Activated CD8-positive, alpha-beta T cell treated with anti-CD3 and anti-CD28 coated beads for 36 hours (primary cell): ENCODE measurements at places on chromosomes 4 and X. TPM values are rescaled to one million over a fixed set of nuclear protein-coding genes. Genes with fewer than 3 reads are reported as not detected.

DNA sequence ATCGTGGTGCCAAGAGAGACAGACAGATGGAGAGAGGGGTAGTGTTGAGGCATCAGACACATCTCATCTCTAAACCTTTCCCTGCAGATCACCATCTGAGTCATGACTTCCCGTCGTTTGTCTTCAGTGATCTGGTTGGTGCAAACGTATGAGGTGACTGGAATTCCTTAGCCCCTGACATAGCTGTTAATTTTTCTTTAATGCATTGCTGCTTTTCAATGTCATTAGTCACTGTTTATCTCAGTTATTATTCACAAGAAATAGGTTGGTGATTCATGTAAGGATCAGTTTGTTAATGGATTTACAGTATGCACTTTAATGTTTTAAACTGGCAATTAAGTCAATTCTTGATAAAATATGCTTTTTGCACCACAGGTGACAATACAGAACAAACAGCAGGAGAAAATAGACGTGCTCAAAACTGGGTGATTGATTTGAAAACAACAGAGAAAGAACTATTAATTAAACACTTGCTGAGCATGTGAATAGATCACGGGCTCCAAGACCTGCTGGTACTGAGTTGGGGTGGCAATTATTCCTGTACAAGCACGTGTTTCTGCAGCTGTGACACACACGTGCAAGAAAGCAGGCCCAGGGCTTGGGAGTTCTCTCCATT, 1.3 kb upstream of the TMEM154 start:
- H3K4me3 ChIP-seq = peak overlapping the region; percentile 48
- H3K4me1 ChIP-seq = peaks cover 55% of the 10 kb centered on the region
- peak overlapping the region; percentile 36 for H3K27ac ChIP-seq
- no peak for DNase-seq

DNA sequence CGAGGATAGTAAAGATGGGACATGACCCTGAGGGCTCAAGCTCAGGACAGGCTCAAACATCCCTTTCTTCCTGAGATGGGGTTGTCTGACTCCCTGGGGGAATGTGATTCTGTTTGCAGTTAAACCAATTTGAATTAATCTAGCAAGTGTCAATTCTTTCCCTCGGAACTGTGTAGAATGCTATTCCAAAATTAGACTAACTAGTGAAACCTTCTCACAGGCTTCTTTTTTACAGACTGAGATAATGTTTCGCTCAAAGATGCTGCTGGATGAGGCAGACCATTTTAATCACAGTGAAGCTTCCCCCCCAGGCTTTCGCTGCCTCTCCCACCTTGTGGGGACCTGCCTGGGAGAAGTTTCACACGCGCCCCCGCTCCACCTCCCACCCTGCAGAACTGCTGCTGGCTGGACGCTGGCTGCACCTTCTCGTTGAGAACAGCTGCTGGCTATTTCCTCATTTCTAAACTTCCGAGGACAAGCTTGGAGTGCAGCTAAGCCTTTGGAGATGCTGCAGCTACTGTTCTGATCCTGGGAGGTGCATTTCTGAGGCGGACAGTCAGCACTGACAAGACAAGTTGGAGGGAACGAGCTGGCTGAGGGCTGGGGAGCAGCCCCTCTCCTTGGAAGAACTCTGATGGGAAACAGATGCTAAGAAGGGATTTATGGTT, 297.8 kb downstream of the RAPGEF2 start:
- no peak overlapping the region for H3K4me3 ChIP-seq
- no peak overlapping the region for H3K27ac ChIP-seq
- no peaks in the 10 kb centered on the region for H3K36me3 ChIP-seq
- peaks cover 11% of the 10 kb centered on the region for H3K27me3 ChIP-seq
- no peak for DNase-seq

DNA sequence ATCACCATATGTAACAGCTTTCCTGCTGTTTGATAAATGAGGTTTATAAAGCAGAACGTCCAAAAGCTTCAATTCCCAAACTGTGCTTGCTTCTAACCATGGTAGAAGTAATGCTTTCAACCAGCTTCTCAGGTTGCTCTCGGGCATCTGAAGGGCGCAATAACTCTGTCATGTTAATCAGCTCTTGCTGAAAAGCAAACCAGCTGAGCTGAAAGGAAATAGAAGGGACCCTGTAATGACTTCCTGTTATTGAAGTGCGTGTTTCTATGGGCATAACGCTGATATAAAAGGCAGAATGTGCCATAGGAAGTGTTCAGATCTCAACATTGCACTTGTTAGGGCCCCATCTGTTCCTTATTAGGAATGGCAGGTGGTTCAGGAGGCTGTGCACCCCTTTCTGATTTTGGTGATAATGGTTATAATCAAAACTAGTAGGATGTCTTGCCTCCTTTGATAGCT, 21.2 kb downstream of the HERC3 start:
- peak overlapping the region; percentile 68 for H3K4me3 ChIP-seq
- no peaks in the 10 kb centered on the region for H3K27me3 ChIP-seq
- peak overlapping the region; percentile 92 for H3K27ac ChIP-seq
- peaks cover 76% of the 10 kb centered on the region for H3K4me1 ChIP-seq
- peaks cover 50% of the 10 kb centered on the region for H3K36me3 ChIP-seq

MAGEA8 gene
- not detected for total RNA-seq

DNA sequence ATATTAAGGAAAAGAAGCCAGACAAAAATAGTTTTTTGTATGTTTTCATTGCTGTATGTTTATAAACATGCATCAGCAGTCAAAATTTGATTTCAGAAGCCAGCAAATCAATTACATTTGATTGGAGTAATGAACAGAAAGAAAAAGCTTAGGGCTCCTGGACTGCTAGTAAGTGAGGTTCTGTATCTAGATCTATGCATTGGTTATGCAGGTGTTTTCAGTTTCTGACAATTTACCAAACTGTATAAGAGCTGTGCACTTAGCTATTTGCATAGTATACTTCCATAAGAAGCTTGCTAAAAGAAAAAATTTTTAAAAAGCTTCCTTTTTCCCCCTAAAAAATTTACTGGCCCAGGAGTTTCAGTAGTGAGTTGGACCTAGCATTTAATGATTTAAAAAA, 881.6 kb downstream of the PCDH7 start:
- no peaks in the 10 kb centered on the region for H3K27me3 ChIP-seq
- H3K36me3 ChIP-seq = no peaks in the 10 kb centered on the region
- no peak overlapping the region for H3K27ac ChIP-seq
- DNase-seq = no peak

GRCh38 chr4:112284166-112284565, 1.5 kb downstream of the TIFA start:
- H3K4me1 ChIP-seq = peaks cover 72% of the 10 kb centered on the region
- DNase-seq = peak; percentile 24
- H3K27me3 ChIP-seq = no peaks in the 10 kb centered on the region
- peaks cover 36% of the 10 kb centered on the region for H3K36me3 ChIP-seq
- H3K4me3 ChIP-seq = peak overlapping the region; percentile 94

DNA sequence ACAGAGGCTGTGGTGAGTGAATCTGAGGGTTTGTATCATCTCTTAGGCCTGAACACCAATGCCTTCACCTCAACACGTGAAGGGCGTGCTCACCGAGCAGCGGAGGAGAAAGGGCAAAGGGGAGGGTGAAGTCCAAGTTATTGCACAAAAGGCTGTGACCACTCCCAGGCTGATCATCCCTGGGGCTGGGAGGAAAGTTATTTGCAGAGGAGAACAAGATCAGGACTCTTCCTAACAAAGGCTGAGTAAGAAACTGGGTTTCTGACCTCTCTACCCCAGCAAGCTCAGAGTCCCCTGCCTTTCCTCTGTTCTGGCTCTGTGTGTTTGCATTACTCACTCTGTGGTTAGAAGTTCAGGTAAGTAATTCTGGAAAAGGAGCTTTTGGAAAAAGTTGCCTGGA, 366.3 kb upstream of the CXorf51A start:
- no peak overlapping the region for H3K4me3 ChIP-seq
- no peaks in the 10 kb centered on the region for H3K36me3 ChIP-seq
- no peak for DNase-seq
- H3K27ac ChIP-seq = no peak overlapping the region

TEX13C gene
- not detected for total RNA-seq

DNA sequence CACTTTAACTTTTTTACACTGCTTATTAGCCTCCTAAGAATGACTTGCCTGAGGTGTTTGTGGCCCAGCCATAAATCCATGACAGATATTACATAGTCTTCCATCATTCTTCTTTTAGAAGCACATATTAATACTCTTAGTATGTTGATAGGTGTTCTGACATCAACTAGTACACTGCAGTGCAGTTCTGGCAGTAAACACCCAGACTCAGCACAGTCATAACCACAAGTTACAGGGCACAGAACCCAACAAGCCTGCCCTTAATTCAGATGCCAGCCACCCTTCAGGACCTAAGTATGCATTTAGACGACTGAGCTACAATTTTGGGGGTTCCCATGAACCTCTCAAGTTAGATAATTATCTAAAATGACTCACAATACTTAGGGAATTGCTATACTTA, 36.5 kb upstream of the GUCY1B1 start:
- H3K4me1 ChIP-seq = no peaks in the 10 kb centered on the region
- H3K4me3 ChIP-seq = no peak overlapping the region
- no peak overlapping the region for H3K27ac ChIP-seq
- no peak for DNase-seq
- no peaks in the 10 kb centered on the region for H3K36me3 ChIP-seq

- H3K4me3 ChIP-seq = no peak overlapping the region
- H3K27ac ChIP-seq = no peak overlapping the region
- peaks cover 17% of the 10 kb centered on the region for H3K27me3 ChIP-seq
- no peaks in the 10 kb centered on the region for H3K36me3 ChIP-seq
Observed at GRCh38 chr4:151469970-151470369, 61.0 kb downstream of the FHIP1A start.
